ENCODE measurements at places on chromosomes 2 and 18. TPM values are rescaled to one million over a fixed set of nuclear protein-coding genes. Genes with fewer than 3 reads are reported as not detected.

Gene HDLBP
- 1,015 TPM for total RNA-seq

Gene EFHD1
- total RNA-seq, result 2.0 TPM

Gene DCDC2C
- total RNA-seq, result not detected

Gene MBP
- 16.6 TPM for total RNA-seq

Gene GPR55
- not detected for total RNA-seq

Gene PPM1G
- total RNA-seq, result 167 TPM

Gene SPATA3
- not detected for total RNA-seq

Gene ACSL3
- total RNA-seq, result 124 TPM

Gene TTR
- total RNA-seq, result not detected

Gene AGXT
- total RNA-seq, result not detected

Gene PIEZO2
- 2.9 TPM for total RNA-seq

Gene KCNS3
- total RNA-seq, result 3.6 TPM

Gene GALNT14
- total RNA-seq, result 1.7 TPM

Gene TRIB2
- total RNA-seq, result 89.7 TPM

Gene IL1F10
- total RNA-seq, result not detected

Gene ANKRD30BL
- not detected for total RNA-seq

Gene MAL
- 0.96 TPM for total RNA-seq

Gene KLHL14
- total RNA-seq, result under 0.01 TPM

Gene TPO
- not detected for total RNA-seq

Gene HDHD2
- total RNA-seq, result 14.7 TPM

Gene ICA1L
- total RNA-seq, result 2.8 TPM

Gene SCN3A
- 1.9 TPM for total RNA-seq

Gene RESP18
- total RNA-seq, result not detected

Gene DNER
- total RNA-seq, result under 0.01 TPM

Gene AP1S3
- 28.0 TPM for total RNA-seq

Gene LCLAT1
- total RNA-seq, result 13.8 TPM

Gene IL36RN
- under 0.01 TPM for total RNA-seq

Gene CDH7
- total RNA-seq, result not detected

Gene DLX2
- 0.96 TPM for total RNA-seq

Gene CABLES1
- 18.6 TPM for total RNA-seq

Gene PGAP1
- 5.2 TPM for total RNA-seq

Gene RAPGEF4
- 9.6 TPM for total RNA-seq

Gene DNAH7
- total RNA-seq, result 0.19 TPM

Measured in regular cardiac myocyte (primary cell).